Gastrocnemius medialis (tissue), 4 donors: ENCODE measurements at places on chromosomes 2 and 18. TPM values are rescaled to one million over a fixed set of nuclear protein-coding genes. Genes with fewer than 3 reads are reported as not detected.

DNA sequence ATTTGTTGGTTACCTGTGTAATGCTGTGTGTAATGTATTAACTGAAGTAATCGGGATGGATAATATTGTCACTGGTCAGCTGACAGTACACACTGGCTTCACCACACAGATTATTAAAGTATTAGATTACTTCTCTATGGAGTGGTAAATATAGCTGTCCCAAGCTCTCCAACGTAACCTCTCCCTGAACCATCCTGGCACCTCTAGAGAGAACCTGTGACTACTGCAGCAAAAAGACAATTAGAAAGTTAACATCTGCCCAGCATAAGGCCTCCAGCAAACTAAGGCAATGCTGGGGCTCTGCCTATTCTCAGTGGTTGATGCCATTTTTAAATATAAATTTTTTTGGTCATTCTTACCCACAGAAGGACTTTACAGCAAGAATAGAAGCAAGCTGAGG, 351.3 kb downstream of the GPD2 start:
- H3K36me3 ChIP-seq: no peaks in the 10 kb centered on the region
- peaks cover 14% of the 10 kb centered on the region for H3K4me1 ChIP-seq
- no peak overlapping the region for H3K4me3 ChIP-seq
- H3K27me3 ChIP-seq: no peaks in the 10 kb centered on the region
- peak overlapping the region; percentile 23 for H3K27ac ChIP-seq
- peak; percentile 56 for DNase-seq

The MYO1B gene
- total RNA-seq: 9.9 TPM

- peaks cover 74% of the 10 kb centered on the region for H3K4me1 ChIP-seq
- H3K36me3 ChIP-seq: no peaks in the 10 kb centered on the region
- no peaks in the 10 kb centered on the region for H3K27me3 ChIP-seq
- no peak overlapping the region for H3K4me3 ChIP-seq
- peak; percentile 67 for DNase-seq
- H3K27ac ChIP-seq: peak overlapping the region; percentile 99
Measured at GRCh38 chr2:101106453-101107181, 44.6 kb downstream of the TBC1D8 start.

GRCh38 chr2:120220756-120221155, 2.4 kb downstream of the TMEM185B start:
- DNase-seq: no peak
- H3K27ac ChIP-seq: no peak overlapping the region
- no peak overlapping the region for H3K4me3 ChIP-seq
- no peaks in the 10 kb centered on the region for H3K36me3 ChIP-seq
- peaks cover 25% of the 10 kb centered on the region for H3K4me1 ChIP-seq

DNA sequence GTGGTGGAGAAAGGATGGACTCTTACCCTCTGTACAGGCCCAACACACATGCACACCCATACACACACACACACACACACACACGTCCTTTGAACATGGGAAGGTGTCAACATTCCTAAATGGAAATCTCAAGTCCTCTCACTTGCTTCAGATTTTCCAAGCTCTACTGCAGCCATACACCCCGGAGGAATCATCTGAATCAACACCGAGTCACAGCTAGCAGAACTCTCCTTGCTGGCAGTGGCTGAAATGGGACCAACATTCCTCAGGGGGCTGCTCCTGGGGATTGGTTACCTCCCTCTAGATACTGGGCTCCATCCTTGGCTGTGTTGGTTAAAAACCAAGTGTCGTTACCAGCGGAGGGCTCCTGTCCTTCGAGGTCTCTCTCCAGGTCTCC, 112.7 kb downstream of the BCL11A start:
- peaks cover 2% of the 10 kb centered on the region for H3K4me1 ChIP-seq
- no peaks in the 10 kb centered on the region for H3K36me3 ChIP-seq
- DNase-seq: no peak

DNA sequence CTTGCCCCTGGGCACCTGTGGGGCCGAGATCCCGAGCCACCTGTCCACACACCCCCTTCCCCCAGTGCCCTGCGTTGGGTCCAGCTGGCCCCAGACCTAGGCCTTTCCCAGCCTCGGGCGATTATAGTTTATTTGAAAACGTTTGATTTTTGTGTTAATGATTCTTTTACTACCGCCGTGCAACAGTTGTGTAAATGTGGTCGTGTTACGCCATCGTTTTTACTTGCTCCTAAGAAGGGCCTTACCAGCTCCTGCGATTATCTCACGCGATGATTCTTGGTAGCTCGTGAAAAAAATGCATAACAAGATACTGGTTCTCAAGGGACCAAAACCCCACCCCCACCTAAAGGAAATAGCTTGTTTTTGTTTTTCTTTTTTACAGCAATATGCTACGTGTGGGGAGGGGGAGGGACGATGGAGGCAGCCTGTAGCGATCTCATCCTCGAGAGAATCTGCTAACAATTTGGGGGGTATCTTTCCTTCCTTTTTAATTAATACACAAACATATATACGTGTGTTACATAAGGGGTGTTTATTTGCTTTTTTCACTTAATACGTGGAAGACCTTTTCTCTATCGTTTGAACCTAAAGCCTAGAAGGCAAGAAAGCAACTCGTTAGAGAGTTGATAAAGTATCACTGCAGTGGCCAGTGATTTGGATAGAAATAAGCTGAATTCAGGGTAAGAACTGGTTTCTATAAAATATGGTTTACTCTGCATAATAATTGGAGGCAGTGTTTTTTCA, 1.0 kb downstream of the ZDBF2 start:
- H3K4me1 ChIP-seq: peaks cover 4% of the 10 kb centered on the region
- DNase-seq: no peak
- H3K36me3 ChIP-seq: no peaks in the 10 kb centered on the region

DNA sequence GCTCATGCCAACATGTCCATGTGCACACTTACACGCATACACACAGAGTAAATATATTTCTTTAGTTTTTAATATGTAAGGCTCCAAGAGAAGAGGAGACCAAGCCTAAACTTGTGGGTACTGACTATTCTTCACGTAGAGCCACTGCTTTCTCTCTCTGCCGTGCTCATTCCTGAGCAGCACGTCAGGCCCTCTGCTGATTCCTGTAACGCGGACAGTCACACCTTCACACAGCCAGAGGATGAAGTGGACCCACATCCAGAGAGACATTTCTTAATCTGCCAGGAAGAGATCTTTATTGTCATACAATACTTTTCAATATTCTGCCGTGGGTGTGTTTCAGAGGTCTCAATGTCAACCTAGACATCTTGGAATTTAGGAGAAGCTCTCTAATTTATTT, 560.7 kb downstream of the STK39 start:
- H3K4me3 ChIP-seq: no peak overlapping the region
- H3K27ac ChIP-seq: no peak overlapping the region
- no peaks in the 10 kb centered on the region for H3K27me3 ChIP-seq
- H3K4me1 ChIP-seq: no peaks in the 10 kb centered on the region
- H3K36me3 ChIP-seq: no peaks in the 10 kb centered on the region
- DNase-seq: no peak

DNA sequence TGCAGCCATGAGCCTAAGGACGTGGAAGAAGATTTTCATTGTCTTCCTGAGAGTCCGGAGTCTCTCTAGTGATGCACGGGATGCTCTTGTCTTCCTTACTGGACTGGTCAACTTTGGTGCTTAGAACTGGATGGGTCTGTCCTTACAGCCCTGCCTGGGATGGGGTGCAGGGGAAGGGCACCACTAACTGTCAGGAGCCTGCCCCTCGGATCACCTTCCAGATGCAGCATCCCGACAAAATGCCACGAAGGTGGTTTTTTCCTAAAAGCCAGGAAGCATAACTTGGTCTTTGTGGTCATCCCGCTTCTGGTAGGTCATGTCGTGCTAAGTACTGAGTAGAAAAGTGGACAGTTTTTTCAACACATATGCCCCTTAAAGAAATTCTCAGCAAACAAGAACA, 207.4 kb upstream of the TWIST2 start:
- H3K4me1 ChIP-seq: no peaks in the 10 kb centered on the region
- no peaks in the 10 kb centered on the region for H3K36me3 ChIP-seq
- no peak for DNase-seq
- H3K27me3 ChIP-seq: no peaks in the 10 kb centered on the region
